ENCODE measurements at places on chromosomes 16 and 17.

GRCh38 chr17:37066322-37067255 is 117.8 kb downstream of the AATF start:
- peak; percentile 63 for DNase-seq
- H3K4me3 ChIP-seq: no peak overlapping the region
- H3K27me3 ChIP-seq: no peaks in the 10 kb centered on the region
- no peaks in the 10 kb centered on the region for H3K36me3 ChIP-seq

DNA sequence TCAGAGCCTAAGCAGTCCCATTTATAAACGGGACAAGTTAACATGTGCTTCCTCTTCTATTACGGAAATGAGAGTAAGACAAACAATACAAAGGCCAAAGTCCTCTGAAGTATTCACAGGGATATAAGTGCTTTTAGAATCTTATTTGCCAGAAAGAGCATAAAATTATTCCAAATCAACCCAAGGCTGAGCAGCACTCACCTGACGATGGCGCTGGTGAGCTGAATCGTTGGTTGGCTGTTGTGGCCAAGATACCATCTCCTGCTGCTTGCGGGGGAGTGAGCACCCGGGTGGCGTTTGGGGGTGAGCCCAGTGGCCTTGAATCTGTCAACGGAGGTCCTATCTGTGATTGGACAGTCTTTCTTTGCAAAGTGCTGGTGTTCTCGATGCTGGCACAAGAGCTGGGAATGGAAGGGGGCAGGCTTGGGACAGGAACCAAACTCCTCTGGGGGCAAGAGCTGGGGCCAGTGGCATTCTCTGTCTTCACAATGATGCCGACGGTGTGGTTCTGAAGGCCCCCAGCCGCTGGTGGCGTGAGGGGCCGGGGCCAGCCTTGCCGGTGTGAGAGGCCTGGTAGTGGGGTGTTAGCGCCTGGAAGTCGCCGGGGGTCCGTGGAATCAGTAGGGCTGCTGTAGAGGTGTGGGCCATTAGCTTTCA is 9.5 kb upstream of the DHRS13 start:
- no peaks in the 10 kb centered on the region for H3K27me3 ChIP-seq
- H3K27ac ChIP-seq: no peak overlapping the region
- no peaks in the 10 kb centered on the region for H3K4me1 ChIP-seq
- H3K4me3 ChIP-seq: no peak overlapping the region
- peak; percentile 74 for DNase-seq

- H3K4me3 ChIP-seq: no peak overlapping the region
- H3K27ac ChIP-seq: no peak overlapping the region
- DNase-seq: no peak
- no peaks in the 10 kb centered on the region for H3K36me3 ChIP-seq
These were observed 442.4 kb downstream of the RBFOX1 start for GRCh38 chr16:7775072-7775488.

DNA sequence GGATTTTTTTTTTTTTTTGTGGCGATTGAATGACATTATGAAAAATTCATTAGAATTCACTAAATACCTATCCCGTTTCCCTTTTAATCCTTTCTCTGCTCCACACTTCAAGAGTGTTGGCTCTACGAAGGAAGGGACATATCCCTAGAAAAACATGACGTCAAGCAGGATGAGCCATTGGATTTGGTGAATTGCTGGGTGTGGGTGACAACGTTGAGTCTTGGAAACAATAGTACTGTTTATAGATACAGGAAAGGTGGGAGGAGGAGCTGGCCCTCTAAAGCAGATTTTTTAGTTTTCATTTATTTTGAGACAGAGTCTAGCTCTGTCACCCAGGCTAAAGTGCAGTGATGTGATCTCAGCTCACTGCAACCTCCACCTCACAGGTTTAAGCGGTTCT is 167.6 kb upstream of the FAM20A start:
- H3K4me3 ChIP-seq: no peak overlapping the region
- no peak overlapping the region for H3K27ac ChIP-seq
- no peaks in the 10 kb centered on the region for H3K4me1 ChIP-seq
- DNase-seq: no peak
- H3K27me3 ChIP-seq: no peaks in the 10 kb centered on the region

DNA sequence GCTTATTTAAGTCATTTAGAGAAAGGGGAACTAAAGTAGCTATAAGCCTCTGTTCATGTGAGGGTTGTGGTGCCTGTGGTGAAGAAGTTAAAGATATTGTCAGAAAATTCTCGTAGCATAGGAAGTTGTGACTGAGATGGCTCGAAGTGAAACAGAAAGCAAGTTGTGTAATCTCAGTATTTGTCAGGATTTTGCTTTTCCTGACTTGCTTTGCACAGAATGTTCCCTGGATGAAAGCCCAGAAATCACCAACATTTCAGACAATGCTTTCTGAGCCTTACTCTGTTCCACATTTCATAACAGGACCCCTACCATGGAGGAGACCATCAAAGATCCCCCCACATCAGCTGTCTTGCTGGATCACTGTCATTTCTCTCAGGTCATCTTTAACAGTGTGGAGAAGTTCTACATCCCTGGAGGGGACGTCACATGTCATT is 10.6 kb downstream of the CALCOCO2 start:
- DNase-seq: no peak
- no peak overlapping the region for H3K27ac ChIP-seq

GRCh38 chr16:79628501-79628975 is 28.0 kb upstream of the MAF start:
- no peak overlapping the region for H3K27ac ChIP-seq
- H3K4me3 ChIP-seq: no peak overlapping the region
- no peak for DNase-seq
- no peaks in the 10 kb centered on the region for H3K27me3 ChIP-seq
- no peaks in the 10 kb centered on the region for H3K36me3 ChIP-seq

DNA sequence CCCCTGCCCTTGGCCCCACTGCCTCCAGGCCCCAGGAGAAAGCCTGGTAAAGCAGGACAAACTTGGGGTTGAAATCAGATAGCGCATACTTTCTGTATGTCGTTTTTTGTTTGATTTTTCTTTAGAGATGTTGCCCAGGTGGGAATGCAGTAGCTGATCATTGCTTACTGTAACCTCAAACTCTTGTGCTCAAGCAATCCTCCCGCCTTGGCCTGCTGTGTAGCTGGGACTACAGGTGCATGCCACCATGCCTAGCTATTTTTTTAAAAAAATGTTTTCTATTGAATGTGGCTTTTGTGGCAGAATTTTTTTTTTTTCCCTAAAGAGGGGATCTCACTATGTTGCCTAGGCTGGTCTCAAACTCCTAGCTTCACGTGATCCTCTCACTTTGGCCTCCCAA is 11.1 kb upstream of the CCL5 start:
- H3K4me3 ChIP-seq: no peak overlapping the region
- no peak for DNase-seq
- peaks cover 2% of the 10 kb centered on the region for H3K4me1 ChIP-seq
- no peaks in the 10 kb centered on the region for H3K36me3 ChIP-seq
- H3K27ac ChIP-seq: no peak overlapping the region

DNA sequence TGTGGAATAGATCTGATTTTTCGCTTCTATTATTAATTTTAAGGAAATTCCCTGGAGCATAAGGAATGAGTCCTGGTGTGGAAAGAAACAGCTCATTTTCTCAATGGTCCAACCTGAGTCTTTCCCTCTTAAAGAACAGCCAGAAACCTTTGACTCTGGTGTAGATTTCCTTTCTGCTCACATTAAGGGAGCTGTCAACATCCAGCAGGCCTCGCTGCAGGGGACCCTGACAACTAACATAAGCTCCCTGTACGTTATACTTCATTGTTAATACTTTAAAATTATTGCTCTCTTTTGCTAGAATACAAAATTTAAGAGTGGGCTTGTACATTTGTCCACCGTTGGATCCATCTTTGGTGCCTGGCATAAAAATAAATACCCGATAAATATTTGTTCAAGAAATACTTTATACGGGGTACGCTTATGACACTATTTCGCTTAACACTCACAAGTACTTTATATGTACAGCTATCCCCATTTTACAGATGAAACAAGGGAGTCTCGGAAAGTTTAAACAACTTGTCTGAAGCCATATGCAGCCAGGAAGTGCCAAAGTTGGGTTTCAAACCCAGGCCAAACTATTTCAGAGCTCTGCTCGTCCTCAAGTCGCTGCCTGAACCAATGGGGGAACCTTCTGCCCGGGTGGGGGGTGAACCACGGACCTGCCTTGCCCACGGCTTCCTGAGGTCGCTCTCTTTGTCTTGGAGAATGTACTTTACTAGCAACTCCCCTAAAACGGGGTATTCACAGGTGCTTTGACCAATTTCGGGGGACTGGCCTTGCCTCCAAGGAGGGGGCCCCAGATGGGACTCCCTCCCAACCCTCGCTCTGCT is 611 bp downstream of the SMARCE1 start:
- H3K4me1 ChIP-seq: peaks cover 6% of the 10 kb centered on the region
- peak overlapping the region; percentile 93 for H3K4me3 ChIP-seq

DNA sequence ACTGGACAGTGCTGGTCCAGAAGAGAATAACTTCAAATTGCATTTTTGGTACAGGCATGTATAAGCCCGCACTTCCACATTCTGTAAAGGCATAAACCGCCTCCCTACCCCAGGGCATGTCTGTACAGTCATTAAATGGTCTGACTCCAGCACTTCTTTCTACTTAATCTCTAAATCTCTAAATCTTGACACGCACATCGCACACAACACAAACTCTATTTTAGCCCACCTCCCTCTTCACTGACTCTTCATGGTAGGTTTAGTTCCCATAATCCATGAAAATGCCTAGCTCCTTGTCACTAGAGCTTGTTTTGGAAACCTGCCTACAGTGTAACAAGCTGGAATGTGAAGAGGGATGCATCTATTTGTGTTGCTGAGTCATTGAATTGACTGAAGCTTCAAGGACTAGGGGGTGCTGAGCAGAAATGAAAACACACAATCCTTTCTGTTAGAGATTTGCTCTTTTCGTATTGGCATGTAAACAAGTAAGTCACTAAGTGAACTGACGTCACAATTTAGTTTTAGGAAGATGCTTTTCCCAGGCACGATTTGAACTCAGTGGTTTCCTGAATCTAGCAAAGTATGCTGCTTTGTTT is 1.6 kb upstream of the DUSP14 start:
- H3K27me3 ChIP-seq: peaks cover 8% of the 10 kb centered on the region
- H3K36me3 ChIP-seq: peaks cover 8% of the 10 kb centered on the region
- peak; percentile 58 for DNase-seq
- no peak overlapping the region for H3K27ac ChIP-seq

DNA sequence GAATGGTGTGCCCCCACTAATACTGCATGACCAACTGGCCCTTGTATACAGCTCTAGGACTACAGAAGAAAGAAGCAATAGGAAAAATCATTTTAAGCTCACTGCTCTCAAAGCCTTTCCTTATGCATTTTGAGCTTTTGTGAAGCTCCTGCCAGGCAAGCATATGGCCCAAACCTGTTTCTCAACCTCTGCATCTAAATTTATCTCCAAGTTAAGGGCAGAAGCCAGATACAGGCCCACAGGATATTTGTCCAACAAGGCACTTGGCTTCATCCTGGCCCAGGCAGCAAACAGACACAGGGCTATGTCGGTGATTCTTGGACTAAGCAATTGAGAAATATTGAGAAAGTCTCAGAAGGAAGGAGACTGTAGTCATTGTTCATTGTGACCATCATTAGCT is 43.9 kb downstream of the CCT6B start:
- no peak overlapping the region for H3K27ac ChIP-seq
- no peaks in the 10 kb centered on the region for H3K36me3 ChIP-seq
- H3K4me1 ChIP-seq: no peaks in the 10 kb centered on the region

DNA sequence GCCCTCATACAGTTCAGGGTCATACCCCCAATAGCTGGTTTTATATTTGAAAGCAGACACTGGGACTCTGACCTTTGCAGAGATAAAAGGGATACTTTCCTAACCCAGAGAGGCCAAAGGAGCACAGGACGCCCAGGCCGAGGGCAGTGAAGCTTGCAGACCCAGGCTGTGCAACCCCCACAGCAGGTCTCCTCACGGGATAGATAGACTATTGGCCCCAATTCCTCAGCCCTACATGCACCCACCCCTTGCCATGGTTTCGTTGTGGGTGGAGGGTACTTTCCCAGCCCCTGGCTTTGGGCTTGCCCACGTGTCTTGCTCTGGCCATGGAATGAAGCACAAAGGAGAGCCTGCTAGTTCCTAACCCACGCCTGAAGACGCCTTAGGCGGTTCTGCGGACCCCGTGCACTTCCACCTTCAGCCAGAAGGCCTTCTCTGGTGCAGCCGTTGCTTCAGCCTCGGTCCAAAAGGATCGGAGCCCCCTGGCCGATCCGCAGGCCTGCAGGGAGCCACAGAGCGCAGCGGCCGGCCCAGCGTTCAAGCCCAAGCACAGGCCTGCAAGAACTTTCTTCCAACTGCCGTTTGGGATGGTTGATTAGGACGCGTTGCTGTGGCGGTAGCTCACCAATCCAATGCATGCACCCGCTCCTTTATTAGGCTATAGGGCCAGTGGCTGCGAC is 9.8 kb upstream of the BRCA1 start:
- H3K4me1 ChIP-seq: no peaks in the 10 kb centered on the region
- no peaks in the 10 kb centered on the region for H3K27me3 ChIP-seq
- peak; percentile 66 for DNase-seq
- H3K27ac ChIP-seq: no peak overlapping the region
- peaks cover 14% of the 10 kb centered on the region for H3K36me3 ChIP-seq
- H3K4me3 ChIP-seq: no peak overlapping the region

- no peak overlapping the region for H3K27ac ChIP-seq
- H3K27me3 ChIP-seq: no peaks in the 10 kb centered on the region
- DNase-seq: peak; percentile 89
- peaks cover 2% of the 10 kb centered on the region for H3K4me1 ChIP-seq
- H3K36me3 ChIP-seq: no peaks in the 10 kb centered on the region
- H3K4me3 ChIP-seq: no peak overlapping the region
These were observed 133.3 kb upstream of the CIBAR2 start for GRCh38 chr16:85245307-85246172.

GRCh38 chr17:3963237-3964201 is 718 bp downstream of the ATP2A3 start:
- H3K4me1 ChIP-seq: no peaks in the 10 kb centered on the region
- no peaks in the 10 kb centered on the region for H3K36me3 ChIP-seq
- H3K27me3 ChIP-seq: peaks cover 51% of the 10 kb centered on the region
- peak; percentile 77 for DNase-seq

- H3K27ac ChIP-seq: no peak overlapping the region
- DNase-seq: no peak
- H3K4me3 ChIP-seq: no peak overlapping the region
- no peaks in the 10 kb centered on the region for H3K4me1 ChIP-seq
These were observed 8.2 kb downstream of the CIITA start for GRCh38 chr16:10885246-10885645.

GRCh38 chr16:85471469-85472431 is 141.4 kb upstream of the GSE1 start:
- no peak overlapping the region for H3K27ac ChIP-seq
- H3K36me3 ChIP-seq: no peaks in the 10 kb centered on the region
- DNase-seq: no peak
- H3K4me1 ChIP-seq: peaks cover 9% of the 10 kb centered on the region

- DNase-seq: peak; percentile 93
- H3K36me3 ChIP-seq: no peaks in the 10 kb centered on the region
- H3K4me3 ChIP-seq: no peak overlapping the region
- H3K27ac ChIP-seq: no peak overlapping the region
- H3K27me3 ChIP-seq: no peaks in the 10 kb centered on the region
These were observed 45.8 kb upstream of the CIBAR2 start for GRCh38 chr16:85157813-85158742.
